ENCODE measurements at places on chromosomes 16 and 17.

DNA sequence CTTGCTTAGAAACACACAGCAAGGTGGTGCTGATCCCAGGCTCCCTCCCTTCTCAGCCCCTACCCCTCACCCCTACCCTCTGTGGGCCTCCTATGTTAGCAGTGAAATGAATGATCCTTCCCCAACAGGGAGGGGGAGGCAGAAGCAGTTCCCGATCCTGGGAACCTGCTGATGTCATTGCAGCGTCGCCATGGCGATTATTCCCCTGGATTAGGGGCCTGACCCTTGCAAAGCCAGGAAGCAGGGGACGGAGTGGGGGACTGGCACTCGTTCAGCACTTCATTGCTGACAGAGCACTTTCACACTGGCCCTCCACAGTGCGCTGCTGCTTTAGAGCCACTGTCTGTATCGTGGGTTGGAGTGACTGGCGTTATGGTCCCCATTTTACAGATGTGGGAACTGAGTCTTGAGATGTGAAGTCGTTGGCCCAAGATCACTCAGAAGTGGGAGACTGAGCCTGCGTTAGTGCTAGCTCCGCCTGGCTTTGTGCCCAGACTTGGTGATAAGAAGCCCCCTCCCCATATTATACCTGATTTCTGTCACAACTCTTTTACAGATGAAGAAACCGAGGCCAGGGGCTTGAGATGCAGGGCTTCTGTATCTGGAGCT, 26.6 kb downstream of the LASP1 start:
- DNase-seq: no peak

DNA sequence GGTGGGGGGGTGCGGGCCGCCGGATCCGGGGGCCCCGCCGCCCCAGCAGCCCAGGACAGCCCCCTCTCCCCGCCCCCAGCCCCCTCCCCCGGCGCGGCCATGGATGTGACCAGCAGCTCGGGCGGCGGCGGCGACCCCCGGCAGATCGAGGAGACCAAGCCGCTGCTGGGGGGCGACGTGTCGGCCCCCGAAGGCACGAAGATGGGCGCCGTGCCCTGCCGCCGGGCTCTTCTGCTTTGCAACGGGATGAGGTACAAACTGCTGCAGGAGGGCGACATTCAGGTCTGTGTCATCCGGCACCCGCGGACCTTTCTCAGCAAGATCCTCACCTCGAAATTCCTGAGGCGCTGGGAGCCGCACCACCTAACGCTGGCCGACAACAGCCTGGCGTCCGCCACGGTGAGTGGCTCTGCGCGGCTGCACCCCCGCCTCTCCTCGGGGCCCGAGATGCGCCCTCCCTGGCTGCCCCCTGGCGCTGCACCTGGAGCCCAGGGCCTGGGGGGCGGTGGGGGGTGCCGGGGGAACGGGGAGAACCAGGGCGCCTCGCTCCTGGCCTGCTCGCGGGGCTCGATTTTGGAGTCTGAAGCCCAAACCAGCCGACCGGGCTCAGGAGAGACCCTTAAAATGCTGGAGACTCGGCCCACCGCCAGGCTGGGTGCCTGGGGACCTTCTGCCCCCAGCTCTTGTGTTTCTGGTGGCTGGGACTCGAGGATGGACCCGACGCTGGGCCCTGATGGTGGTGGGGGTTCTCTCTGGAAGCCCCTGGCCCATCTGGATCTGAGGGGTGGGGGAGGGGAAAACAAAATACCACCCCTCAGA, 744 bp downstream of the CMIP start:
- no peak for DNase-seq

GRCh38 chr17:50273654-50274040, 619 bp upstream of the TMEM92 start:
- no peak for DNase-seq

- DNase-seq: no peak
Observed at GRCh38 chr16:78629173-78629572, 529.7 kb downstream of the WWOX start.

DNA sequence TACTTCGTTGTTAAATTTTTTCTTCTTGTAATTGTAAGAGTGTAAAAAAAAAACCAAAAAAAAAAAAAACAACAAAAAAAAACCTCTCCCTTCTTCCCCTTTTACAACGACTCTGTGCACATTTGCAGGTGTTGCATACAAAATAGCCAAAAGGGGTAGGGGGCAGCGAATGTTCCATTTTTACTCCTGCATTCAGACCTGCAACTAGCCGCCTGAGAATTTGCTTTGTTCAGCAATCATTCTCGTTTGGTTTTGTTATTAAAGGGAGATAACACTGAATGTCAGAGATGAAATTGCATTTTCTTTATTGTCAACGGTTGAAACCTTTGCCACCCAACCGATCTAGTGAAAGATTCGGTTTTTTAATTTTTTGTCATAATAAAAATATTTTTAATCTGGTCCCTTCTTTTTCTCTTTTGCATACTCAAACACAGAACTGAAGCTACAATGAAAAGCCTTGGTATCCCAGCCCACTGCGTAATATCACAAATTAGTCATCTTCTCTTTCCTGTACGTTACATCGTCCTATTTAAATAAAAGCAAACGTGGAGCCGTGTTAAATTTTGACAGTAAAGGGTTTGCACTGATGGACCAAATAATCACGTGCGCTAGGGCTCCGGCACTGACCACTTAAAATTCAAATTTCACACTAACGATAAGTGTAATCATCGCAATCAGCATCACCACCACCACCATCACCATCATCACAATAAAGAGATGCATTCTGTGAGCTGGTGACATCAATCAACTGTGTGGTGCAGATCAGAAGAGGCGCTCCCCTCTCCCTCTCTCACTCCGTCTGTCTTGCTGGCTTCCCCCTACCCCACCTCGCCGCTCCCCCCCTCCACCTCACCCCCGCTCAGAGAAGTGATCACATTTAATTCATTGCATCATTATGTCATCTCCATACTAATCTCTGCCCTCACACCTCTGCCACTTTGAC, 406.2 kb upstream of the PSMD7 start:
- no peak for DNase-seq

DNA sequence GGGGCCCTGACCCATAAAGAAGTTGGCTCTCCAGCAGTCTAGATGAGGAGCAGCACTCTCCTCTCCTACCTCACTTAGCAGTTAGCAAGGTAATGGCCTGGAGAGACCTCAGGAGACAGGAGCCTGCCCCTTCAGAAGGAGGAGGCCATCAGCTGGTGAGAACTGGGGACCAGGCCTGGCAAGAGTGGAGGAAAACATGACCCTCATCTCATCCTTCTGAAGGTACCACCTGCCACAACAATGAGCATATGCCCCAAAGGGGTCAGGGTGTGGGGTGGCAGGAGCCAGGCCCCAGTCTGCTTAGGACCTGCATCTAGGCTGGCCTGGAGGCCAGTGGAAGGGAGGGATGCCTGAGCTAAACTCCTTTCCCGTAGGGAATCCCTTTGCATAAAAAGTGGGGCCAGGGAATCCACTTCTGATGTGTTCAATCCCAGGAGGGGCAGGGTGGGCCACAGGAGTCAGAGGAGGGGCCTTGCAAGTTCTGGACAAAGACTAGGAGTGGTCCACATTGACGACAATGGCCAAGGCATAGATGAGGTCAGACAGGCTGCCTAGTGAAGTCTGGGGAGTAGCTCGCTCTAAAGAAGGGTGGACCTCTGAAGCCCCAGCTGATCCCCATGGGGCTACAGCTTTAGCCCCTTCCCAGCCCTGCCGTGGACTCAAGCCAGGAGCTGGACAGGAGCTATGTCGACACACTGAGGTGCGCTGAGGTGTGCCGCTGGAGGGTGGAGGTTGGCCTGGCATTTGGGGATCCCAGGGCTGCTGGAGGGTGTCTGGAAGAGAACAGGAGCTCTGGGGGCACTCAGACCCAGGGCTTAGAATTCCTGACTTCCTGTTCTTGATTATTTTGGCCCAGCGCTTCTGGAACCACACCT, 986 bp downstream of the SEBOX start:
- DNase-seq: no peak

GRCh38 chr17:64133546-64134215, 3.7 kb upstream of the ERN1 start:
- DNase-seq: no peak

DNA sequence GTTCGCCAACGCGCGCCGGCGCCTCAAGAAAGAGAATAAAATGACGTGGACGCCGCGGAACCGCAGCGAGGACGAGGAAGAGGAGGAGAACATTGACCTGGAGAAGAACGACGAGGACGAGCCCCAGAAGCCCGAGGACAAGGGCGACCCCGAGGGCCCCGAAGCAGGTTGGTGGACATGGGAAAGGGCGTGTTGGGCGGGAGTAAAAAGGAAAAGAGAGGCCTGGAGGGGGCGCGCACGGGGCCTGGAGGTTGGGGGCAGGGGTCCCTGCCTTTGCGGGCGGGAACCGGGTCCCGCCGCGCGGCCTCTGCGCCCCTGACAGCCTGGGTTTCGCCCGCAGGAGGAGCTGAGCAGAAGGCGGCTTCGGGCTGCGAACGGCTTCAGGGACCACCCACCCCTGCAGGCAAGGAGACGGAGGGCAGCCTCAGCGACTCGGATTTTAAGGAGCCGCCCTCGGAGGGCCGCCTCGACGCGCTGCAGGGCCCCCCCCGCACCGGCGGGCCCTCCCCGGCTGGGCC, 2.1 kb downstream of the IRX5 start:
- DNase-seq: no peak

DNA sequence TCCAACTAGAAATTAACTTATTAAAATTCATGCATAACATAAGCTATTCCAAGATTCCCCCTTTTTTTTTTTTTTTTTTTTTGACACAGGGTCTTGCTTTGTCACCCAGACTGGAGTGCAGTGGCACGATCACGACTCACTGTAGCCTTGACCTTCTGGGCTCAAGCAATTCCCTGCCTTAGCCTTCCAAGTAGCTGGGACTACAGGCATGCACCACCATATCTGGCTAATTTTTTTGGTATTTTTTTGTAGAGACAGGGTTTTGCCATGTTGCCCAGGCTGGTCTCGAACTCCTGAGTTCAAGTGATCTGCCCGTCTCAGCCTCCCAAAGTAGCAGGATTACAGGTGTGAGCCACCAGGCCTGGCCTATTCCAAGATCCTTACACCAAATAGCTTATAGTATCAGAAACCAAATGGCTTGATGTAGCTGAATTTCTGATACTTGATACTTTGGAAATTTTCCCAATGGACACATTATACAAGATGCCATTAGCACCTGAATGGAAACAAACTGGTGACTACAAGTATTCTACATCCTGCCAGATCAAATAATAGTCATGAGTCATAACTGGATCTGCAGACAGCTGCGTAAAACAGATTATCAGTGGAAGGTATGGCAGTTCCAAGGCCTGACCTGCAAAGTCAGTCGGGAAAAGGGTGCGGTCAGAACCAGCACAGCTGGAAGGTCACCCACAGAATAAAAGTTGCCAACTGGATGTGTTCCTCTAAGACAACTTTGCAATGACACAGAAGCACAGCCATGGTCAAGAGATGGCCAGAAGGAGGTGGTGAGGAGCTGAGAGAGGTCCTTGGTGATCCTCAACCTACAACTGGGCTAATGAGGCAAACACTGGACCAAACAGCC, 14.5 kb downstream of the TUBG1 start:
- DNase-seq: no peak

DNA sequence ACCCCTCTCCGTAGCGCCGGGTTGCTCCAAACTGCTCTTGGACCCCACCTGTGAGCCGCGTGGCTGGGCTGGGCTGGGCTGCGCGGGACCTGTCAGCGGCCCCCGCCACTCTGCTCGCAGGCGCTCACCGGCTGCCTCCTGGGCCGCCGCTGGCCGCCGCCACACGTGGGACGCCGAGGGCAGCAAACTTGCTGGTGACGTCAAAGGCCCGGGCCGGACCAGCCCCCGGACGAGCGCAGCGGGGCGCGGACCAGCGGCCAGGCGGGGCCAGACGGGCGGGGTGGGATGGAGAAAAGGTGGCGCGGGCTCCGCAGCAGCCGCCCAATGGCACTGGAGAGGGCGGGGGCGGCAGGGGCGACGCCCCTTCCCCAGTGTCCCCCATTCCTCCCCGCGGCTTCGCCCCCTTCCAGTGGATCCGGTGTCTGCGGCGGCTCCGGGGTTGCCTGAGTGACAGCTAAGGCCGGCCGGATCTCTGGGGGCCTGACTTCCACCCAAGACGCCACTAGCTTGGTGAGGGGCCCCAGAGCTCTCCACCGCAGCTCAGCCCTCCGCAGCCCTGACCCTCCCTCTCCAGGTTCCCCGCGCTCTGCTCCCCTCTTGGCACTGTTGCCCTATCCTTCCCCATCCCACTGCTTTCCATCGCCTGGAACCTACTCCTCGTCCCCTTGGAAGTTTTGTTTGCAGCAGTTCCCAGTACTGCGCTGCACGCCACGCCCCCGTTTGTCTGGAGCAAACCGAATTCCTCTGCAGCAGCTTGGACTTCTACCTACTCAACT, at the start of gene HS3ST3A1:
HS3ST3A1 (minus strand) TSS at position 154 of the 776 bp plus-strand sequence. CDS start 800 bp downstream, outside the sequence.
- DNase-seq: no peak

DNA sequence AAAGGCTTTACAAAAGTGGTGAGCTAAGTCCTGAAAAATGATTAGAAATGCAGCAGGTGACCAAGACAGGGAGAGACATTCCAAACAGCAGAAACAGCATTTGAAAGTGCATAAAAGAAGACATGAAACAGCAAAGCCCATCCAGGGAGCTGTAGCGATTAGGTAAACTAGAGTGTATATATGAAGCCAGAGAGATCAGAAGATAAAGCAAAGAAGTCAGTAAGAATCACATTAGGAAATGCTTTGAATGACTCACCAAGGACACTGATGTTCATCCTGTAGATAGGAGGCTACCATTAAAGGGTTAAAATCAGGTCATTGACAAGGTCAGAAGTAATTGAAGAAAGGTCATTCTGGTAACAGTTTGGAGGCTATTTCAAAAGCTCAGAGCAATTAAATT, 27.6 kb upstream of the VAT1L start:
- no peak for DNase-seq

- no peak for DNase-seq
Observed at GRCh38 chr17:74730491-74731346, 6.3 kb upstream of the RAB37 start.

Data from activated naive CD8-positive, alpha-beta T cell treated with anti-CD3 and anti-CD28 coated beads, Interleukin-2, amount 50 U/mL, for 16 hours (primary cell).